ENCODE measurements at places on chromosomes 16 and 17.

GRCh38 chr17:69093279-69093789, 32.6 kb upstream of the ABCA9 start:
- no peaks in the 10 kb centered on the region for H3K36me3 ChIP-seq
- no peaks in the 10 kb centered on the region for H3K4me1 ChIP-seq
- H3K27me3 ChIP-seq, result no peaks in the 10 kb centered on the region
- DNase-seq, result no peak
- no peak overlapping the region for H3K4me3 ChIP-seq

- DNase-seq, result no peak
- H3K4me1 ChIP-seq, result no peaks in the 10 kb centered on the region
- no peaks in the 10 kb centered on the region for H3K36me3 ChIP-seq
- no peak overlapping the region for H3K27ac ChIP-seq
- H3K27me3 ChIP-seq, result no peaks in the 10 kb centered on the region
Measured at GRCh38 chr17:14813649-14814370, 451.3 kb downstream of the PMP22 start.

DNA sequence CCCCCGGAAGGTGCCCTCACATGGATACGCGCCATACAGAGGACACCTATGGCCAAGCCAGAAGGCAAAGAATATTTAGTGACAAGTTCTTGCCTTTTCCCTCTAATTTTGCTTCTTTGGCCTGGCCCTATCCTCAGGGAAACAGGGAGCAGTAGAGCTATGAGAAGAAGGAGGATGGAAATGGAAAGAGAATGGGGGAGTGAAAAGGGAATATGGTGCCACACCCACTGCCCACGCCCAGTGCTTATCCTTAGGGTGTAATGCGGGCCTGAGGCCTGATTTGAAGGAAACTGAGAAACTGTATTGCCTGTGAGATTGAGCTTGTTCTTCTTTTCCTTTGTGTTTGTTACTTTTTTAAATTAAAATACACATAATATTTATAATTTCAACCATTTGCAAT, 255.1 kb downstream of the HS3ST3A1 start:
- H3K4me3 ChIP-seq, result no peak overlapping the region
- no peak for DNase-seq
- no peaks in the 10 kb centered on the region for H3K36me3 ChIP-seq

GRCh38 chr16:86072328-86073102, 173.6 kb downstream of the IRF8 start:
- no peak overlapping the region for H3K4me3 ChIP-seq
- H3K4me1 ChIP-seq, result no peaks in the 10 kb centered on the region
- H3K27ac ChIP-seq, result no peak overlapping the region
- peak; percentile 94 for DNase-seq

DNA sequence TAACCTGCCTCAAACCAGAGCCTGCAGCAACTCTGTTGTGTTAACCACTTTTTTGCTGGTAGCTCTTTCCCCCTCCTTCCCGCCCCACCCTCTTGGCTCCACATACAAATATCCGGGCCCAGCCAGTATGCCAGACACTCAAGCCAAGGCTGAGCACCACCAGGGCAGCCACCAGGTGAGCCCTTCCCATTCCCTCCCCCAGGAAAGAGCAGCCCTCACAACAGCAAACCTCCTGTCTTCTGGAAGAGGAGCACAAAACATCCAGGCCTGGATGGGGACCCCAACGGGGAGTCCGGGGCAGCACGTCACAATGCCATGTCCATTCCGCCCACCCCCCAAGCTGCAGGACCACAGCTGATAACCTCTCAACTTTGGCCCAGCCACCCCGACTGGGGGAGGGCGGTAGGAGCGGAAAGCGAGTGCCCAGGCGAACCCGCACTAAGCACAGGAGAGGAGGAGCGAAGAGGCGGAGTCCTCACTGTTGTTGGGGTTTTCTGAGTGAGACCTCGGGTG, 757 bp downstream of the ORMDL3 start:
- no peaks in the 10 kb centered on the region for H3K27me3 ChIP-seq
- peak overlapping the region; percentile 97 for H3K27ac ChIP-seq
- peak overlapping the region; percentile 91 for H3K4me3 ChIP-seq
- H3K4me1 ChIP-seq, result peaks cover 56% of the 10 kb centered on the region
- H3K36me3 ChIP-seq, result peaks cover 23% of the 10 kb centered on the region

DNA sequence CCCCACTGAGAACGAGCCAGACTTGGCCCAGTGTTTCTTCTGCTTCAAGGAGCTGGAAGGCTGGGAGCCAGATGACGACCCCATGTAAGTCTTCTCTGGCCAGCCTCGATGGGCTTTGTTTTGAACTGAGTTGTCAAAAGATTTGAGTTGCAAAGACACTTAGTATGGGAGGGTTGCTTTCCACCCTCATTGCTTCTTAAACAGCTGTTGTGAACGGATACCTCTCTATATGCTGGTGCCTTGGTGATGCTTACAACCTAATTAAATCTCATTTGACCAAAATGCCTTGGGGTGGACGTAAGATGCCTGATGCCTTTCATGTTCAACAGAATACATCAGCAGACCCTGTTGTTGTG, 631 bp downstream of the BIRC5 start:
- peaks cover 6% of the 10 kb centered on the region for H3K4me1 ChIP-seq
- H3K27me3 ChIP-seq, result no peaks in the 10 kb centered on the region
- H3K36me3 ChIP-seq, result peaks cover 7% of the 10 kb centered on the region
- peak overlapping the region; percentile 66 for H3K27ac ChIP-seq
- peak; percentile 70 for DNase-seq

DNA sequence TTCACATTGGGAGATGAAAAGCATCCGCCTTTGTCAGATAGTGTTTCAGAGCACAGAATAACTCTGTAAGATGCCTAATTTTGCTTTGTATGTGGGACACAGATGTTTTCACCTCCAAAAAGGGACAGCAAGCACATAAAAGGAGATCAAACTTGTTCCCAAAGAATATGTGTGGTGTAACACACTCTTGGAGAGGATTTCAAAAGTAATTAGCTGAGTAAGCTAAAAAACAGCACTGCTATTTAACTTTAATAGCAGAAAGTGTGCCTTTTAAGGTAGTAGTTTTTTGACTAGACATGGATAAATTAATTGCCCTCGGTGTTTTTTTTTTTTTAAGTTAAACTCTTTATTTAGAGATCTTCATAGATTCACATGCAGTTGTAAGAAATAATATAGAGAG, 65.2 kb downstream of the COX10 start:
- no peaks in the 10 kb centered on the region for H3K27me3 ChIP-seq
- H3K36me3 ChIP-seq, result no peaks in the 10 kb centered on the region
- no peak for DNase-seq
- H3K27ac ChIP-seq, result no peak overlapping the region
- no peak overlapping the region for H3K4me3 ChIP-seq
- H3K4me1 ChIP-seq, result no peaks in the 10 kb centered on the region

DNA sequence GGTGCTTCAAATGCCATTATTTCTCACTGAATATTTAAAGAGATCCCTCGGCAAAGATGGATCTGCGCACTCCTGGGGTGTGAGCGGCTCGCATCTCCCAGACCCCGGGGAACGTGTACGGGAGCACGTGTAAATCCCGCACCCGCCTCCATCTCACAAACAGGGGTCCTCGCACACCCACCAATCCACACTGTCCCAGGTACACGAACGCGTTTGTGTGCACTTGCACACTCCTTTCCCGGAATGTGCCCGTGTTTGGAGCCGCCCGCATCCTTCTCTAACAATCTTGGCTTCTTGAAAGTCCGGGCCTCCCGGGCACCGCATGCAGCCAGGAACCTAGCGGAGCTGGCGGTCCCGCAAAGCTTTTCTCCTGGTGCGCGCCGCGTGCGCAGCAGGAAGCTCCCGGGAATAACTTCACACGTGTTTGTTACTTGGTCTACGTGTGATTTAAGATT, 2.5 kb upstream of the SALL1 start:
- H3K27me3 ChIP-seq, result peaks cover 12% of the 10 kb centered on the region
- no peaks in the 10 kb centered on the region for H3K36me3 ChIP-seq
- DNase-seq, result no peak
- H3K4me3 ChIP-seq, result no peak overlapping the region

DNA sequence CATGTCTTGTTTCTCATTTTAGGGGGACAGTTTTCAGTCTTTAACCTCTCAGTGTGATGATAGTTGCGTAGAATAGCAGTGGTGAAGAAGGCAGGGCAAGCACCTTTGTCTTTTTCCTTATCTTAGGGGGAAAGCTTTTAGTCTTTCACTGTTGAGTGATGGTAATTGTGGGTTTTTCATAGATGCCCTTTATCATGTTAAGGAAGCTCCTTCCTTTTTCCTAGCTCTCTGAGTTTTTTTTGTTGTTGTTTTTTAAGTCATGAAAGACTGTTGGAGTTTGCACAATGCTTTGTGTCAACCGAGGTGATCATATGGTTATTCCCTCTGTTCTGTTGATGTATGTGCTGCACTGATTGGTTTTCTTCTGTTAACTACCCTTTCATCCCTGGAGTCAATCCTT, 15.7 kb downstream of the NOL11 start:
- no peak overlapping the region for H3K4me3 ChIP-seq
- no peak overlapping the region for H3K27ac ChIP-seq

DNA sequence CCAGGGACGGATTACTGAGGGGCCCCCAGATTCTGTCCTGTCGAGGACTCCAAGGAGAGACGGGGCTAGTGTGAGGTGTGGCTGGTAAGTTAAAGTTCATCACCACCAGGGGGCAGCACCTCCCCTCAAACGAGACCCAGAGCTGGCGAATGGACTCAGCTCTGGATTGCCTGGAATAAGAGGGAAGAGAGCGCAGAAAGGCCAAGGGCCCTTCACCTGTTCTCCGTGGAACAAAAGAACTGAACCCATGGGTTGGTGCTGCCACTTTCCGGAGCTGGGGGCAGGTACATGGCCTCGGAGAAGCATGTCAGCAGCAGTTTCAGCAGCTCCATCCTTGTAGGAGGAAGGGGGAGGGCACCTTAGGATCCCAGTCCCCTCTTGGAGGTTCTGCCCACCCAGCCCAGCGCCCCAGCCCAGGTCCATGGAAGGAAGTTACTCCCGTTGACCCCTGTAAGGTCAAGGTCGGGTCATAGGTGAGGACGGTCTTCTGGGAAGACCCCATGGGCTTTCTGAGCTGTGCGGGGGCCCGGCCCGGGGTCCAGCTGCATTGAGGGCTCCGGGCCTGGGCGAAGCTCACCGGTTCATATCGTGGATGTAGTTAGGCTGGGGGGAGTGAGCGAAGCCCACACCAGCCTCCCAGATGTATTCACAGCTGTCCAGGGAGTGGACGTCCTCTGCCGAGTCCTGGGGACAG, 10.8 kb downstream of the HID1 start:
- no peaks in the 10 kb centered on the region for H3K27me3 ChIP-seq
- no peak overlapping the region for H3K4me3 ChIP-seq
- H3K27ac ChIP-seq, result no peak overlapping the region
- no peaks in the 10 kb centered on the region for H3K36me3 ChIP-seq

- no peak overlapping the region for H3K4me3 ChIP-seq
- H3K27ac ChIP-seq, result no peak overlapping the region
- H3K36me3 ChIP-seq, result no peaks in the 10 kb centered on the region
- H3K27me3 ChIP-seq, result no peaks in the 10 kb centered on the region
Measured at GRCh38 chr16:66481943-66482390, 54.9 kb downstream of the BEAN1 start.

- H3K36me3 ChIP-seq, result no peaks in the 10 kb centered on the region
- H3K27me3 ChIP-seq, result no peaks in the 10 kb centered on the region
- peak overlapping the region; percentile 100 for H3K27ac ChIP-seq
- no peak overlapping the region for H3K4me3 ChIP-seq
- DNase-seq, result peak; percentile 84
Measured at GRCh38 chr16:11640987-11641817, 27.1 kb upstream of the SNN start.

- H3K4me3 ChIP-seq, result peak within 1 kb of the TSS; percentile 33
- no peaks in the 10 kb centered on the region for H3K36me3 ChIP-seq
- DNase-seq, result peak; percentile 96
- H3K4me1 ChIP-seq, result peaks cover 13% of the 10 kb centered on the region
Measured at GRCh38 chr17:43661699-43662412, at the start of gene MEOX1. Gene MEOX1 (minus strand): TSS chr17:43661922. CDS start chr17:43661534, 388 bp downstream.

DNA sequence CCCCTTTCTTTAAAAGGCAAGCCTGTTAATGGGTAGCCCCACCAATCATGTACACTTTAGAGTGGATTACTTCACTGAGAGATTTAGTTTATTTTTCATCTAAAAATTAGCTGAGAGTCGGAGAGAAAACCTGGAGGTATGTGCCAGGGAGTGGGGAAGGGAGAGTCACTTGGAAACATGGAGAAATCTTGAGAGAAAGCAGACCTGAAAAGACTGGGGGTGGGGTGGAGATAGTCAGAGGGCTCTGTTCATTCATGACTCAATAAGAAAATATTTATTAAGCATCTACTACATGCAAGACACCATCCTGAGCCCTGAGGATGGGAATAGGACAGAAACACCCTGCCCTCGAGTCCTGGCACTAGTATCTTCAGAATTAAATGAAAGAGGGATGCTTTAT, 27.4 kb upstream of the RCVRN start:
- no peaks in the 10 kb centered on the region for H3K4me1 ChIP-seq
- no peak for DNase-seq
- no peak overlapping the region for H3K27ac ChIP-seq
- no peak overlapping the region for H3K4me3 ChIP-seq
- H3K36me3 ChIP-seq, result no peaks in the 10 kb centered on the region

- H3K4me3 ChIP-seq, result peak overlapping the region; percentile 38
- peaks cover 5% of the 10 kb centered on the region for H3K4me1 ChIP-seq
Measured at GRCh38 chr16:22126037-22126558, 33.8 kb downstream of the VWA3A start.

- no peaks in the 10 kb centered on the region for H3K27me3 ChIP-seq
- H3K36me3 ChIP-seq, result peaks cover 10% of the 10 kb centered on the region
- no peak overlapping the region for H3K4me3 ChIP-seq
- DNase-seq, result peak; percentile 44
- H3K27ac ChIP-seq, result no peak overlapping the region
Measured at GRCh38 chr17:2344528-2344927, 7.2 kb downstream of the SGSM2 start.

GRCh38 chr16:53056392-53056881, 1.6 kb downstream of the CHD9 start:
- H3K27ac ChIP-seq, result peak overlapping the region; percentile 84
- DNase-seq, result peak; percentile 91
- H3K36me3 ChIP-seq, result no peaks in the 10 kb centered on the region
- peaks cover 31% of the 10 kb centered on the region for H3K4me1 ChIP-seq
- peak overlapping the region; percentile 91 for H3K4me3 ChIP-seq
- no peaks in the 10 kb centered on the region for H3K27me3 ChIP-seq

Data from osteoblast (primary cell).